ENCODE measurements at places on chromosomes 2 and 18. TPM values are rescaled to one million over a fixed set of nuclear protein-coding genes. Genes with fewer than 3 reads are reported as not detected.

- H3K27ac ChIP-seq, result no peak overlapping the region
- no peak overlapping the region for H3K4me3 ChIP-seq
- H3K27me3 ChIP-seq, result no peaks in the 10 kb centered on the region
- H3K4me1 ChIP-seq, result no peaks in the 10 kb centered on the region
Observed at GRCh38 chr2:237816531-237816930, 18.0 kb downstream of the RBM44 start.

GNLY gene
- 10.7 TPM for polyA plus RNA-seq

GRCh38 chr2:233476651-233477547, 89.7 kb downstream of the USP40 start:
- H3K36me3 ChIP-seq, result peaks cover 14% of the 10 kb centered on the region
- no peaks in the 10 kb centered on the region for H3K27me3 ChIP-seq
- peak overlapping the region; percentile 49 for H3K27ac ChIP-seq
- DNase-seq, result no peak
- H3K4me1 ChIP-seq, result peaks cover 6% of the 10 kb centered on the region

DNA sequence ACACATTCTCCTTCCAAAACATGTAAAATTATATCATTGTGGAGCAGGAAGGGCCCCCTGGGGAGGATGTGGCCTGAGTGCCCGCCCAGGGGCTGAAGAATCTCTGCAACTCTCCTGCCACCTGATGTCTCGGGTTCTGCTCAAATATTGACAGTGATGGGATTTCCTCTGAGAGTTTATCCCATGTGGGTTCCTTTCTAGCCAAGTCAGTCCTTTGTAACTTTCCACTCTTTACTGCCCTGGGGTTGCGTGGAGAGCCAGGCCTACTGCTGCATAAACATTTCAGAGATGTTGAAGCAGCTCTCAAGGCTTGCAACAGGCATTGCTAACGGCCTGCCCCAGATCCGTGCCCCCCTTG, 4.0 kb upstream of the RAB17 start:
- no peak overlapping the region for H3K4me3 ChIP-seq
- peaks cover 22% of the 10 kb centered on the region for H3K4me1 ChIP-seq
- DNase-seq, result no peak
- H3K36me3 ChIP-seq, result no peaks in the 10 kb centered on the region
- no peak overlapping the region for H3K27ac ChIP-seq

PROKR1 gene
- not detected for polyA plus RNA-seq

- no peak for DNase-seq
- peaks cover 26% of the 10 kb centered on the region for H3K36me3 ChIP-seq
- H3K4me1 ChIP-seq, result no peaks in the 10 kb centered on the region
- no peak overlapping the region for H3K4me3 ChIP-seq
Observed at GRCh38 chr2:38863061-38863695, 12.6 kb downstream of the DHX57 start.

ITGA6 gene
- polyA plus RNA-seq, result 0.46 TPM

DNA sequence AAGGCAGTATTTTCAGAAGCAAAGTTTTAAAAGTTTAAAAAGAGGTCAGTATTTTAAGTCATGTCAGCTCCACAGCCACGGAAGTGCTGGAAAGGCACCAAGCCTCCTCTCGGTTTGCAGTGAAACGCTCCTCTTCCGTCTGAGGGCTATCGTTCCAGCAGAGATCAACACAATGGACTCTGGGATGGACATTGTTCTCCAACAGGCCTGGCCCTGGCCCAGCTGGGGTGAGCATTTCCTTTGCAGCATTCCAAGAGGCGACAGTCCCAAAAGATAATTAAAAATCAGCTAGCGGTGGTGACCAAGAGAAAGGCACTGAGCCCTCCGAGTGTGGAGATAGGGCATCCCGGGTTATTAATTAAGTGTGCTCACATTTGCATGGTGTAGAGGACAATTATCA, 95.9 kb upstream of the LCLAT1 start:
- DNase-seq, result no peak
- H3K27me3 ChIP-seq, result no peaks in the 10 kb centered on the region
- no peak overlapping the region for H3K27ac ChIP-seq
- no peak overlapping the region for H3K4me3 ChIP-seq
- no peaks in the 10 kb centered on the region for H3K36me3 ChIP-seq
- H3K4me1 ChIP-seq, result peaks cover 6% of the 10 kb centered on the region

DNA sequence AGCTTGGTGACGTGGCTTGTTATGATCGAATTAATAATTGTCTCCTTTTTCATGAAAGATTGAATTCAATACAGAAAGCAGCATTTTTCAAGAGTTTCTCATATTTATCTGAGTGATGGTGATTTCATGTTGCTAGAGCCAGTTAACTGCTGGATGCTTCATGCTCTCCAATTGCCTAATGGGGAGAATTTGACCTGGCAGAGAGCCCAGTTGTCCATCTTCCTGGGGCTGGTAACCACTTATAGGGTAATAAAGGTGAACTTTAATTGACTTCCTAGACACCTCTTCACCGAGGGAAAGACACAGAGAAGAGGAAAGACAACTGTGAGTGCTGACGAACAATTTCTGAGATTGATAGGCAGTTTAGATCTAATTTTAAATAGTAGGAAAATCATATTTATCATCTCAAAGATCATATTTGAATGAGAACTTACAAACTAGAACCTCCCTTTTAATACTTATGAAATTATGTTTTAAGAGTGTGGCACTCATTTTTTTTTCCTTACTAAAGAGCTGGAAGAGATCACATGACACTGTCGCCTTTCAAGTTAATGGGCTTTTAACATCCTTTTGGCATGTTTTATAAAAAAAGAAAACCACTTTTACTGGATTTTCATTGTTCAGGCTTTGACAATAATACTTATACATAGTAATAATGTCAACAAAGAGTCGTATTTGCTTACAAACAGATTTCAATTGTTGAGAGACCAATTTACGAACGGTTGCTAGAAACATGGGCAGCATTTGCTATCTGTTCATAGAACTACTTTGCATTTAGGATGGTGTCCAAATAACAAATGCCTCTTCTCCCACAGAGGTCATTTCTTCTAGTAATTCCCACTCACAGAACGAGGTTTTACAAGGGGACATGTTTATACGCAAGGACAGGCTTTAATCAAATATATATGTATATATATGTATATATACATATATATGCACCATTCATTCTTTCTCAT, 153.3 kb downstream of the RAPGEF4 start:
- no peaks in the 10 kb centered on the region for H3K4me1 ChIP-seq
- no peak for DNase-seq
- no peak overlapping the region for H3K27ac ChIP-seq
- no peaks in the 10 kb centered on the region for H3K36me3 ChIP-seq
- H3K4me3 ChIP-seq, result no peak overlapping the region
- peaks cover 27% of the 10 kb centered on the region for H3K27me3 ChIP-seq

DNA sequence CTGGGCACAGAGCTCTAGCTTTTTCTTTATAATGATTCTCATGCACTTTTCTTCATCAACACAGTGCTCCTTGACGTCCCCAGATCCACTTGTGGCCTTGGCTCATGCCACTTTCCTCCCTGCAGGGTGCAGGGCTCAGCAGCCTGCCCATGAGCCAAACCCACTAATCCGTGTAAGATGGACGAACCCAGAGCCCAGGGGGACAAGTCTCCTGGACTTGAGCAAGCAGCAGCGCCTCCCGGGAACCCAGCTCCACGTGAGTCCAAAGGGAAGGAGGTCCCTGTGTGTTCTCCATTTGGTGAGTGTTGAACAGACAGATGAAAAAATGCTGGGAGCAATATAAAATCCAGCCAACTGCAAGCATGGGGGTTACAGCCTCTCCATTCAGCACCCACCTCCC, 470.6 kb upstream of the HS6ST1 start:
- no peak for DNase-seq
- H3K36me3 ChIP-seq, result no peaks in the 10 kb centered on the region
- peaks cover 9% of the 10 kb centered on the region for H3K27me3 ChIP-seq
- no peaks in the 10 kb centered on the region for H3K4me1 ChIP-seq
